AG10803 (cell line): ENCODE measurements at places on chromosomes 6 and 20.

- DNase-seq, result no peak
Measured at GRCh38 chr6:134407791-134408190, 89.9 kb upstream of the SGK1 start.

DNA sequence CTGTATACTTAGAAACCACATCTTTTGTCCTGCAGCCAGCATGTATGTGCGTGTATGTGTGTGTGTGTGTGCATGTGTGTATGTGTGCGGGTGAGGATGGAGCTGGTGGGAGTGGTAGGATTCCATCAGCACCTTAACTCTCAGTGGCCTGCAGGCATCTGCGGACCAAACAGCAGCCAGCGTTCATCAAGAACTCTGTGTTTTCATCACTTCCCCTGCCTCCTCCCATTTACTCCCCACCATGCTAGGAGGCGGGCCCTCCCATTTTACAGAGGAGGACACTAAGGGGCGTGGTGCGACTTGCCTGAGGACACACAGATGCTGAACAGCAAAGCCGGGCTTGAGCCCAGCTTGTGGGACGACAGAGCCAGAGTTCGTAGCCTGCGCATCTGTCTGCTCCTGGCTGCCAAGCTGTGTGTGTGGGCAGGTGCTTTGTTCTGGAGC lies 8.9 kb downstream of the VSTM2L start:
- DNase-seq, result peak; percentile 63

GRCh38 chr20:57738484-57738883 lies 28.7 kb upstream of the PMEPA1 start:
- DNase-seq, result no peak

DNA sequence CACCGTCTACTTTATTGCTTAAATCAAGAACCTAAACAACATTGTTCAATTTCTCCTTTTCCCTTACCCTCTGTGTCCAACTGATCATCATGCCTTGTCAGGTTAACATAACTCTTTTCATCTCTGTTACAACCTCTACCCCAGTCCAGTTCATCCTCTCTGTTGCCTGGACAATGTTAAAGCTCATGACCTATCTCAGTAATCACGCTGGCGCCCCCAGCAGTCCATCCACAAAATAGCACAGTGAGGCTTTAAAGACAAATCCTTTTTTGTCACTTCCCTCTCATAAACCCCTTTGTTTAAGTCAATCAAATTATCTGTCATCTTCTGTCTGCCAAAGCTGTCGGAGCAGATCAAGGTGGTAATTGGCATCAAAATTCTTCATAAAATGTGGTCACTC lies 140.1 kb downstream of the QKI start:
- peak; percentile 41 for DNase-seq

- DNase-seq, result no peak
Measured at GRCh38 chr6:52454556-52454955, 34.4 kb downstream of the EFHC1 start.

DNA sequence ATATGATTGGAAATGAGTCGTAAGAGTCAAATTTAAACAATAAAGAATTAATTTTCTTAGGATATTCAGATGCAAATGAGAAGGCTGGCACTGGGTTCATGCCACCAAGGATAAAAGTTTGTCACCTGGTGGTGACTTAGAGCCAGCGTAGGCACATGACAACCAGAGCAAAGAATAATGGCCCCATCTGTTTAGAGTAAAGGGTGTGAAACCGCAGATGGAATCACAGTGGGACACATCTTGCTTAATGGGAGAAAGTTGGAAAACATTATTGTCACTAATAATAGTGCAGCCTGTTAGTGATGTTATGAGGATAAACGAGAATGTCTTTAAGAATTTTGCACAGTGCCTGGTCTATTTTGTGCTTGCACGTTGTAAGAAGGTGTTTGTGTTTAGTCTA lies 727.8 kb downstream of the QKI start:
- DNase-seq, result no peak

DNA sequence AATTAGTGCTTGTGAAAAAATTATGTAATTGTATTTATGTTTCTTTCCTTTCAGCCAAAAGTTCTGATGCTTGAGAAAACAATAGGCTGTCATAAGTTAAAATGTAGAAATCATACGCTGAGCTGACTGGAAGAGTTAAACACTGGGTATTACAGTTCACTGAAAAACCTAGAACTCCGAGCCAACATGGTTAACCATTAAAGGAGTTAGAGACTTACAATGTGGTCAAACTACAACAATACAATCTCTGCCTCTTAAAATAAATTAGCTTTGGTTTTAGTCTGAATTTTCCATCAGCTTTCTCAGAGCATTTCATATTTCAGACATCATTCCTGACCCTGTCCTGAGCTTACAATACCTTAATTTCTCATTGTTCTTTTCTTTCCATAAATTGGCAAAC lies 91.0 kb downstream of the COL12A1 start:
- no peak for DNase-seq

DNA sequence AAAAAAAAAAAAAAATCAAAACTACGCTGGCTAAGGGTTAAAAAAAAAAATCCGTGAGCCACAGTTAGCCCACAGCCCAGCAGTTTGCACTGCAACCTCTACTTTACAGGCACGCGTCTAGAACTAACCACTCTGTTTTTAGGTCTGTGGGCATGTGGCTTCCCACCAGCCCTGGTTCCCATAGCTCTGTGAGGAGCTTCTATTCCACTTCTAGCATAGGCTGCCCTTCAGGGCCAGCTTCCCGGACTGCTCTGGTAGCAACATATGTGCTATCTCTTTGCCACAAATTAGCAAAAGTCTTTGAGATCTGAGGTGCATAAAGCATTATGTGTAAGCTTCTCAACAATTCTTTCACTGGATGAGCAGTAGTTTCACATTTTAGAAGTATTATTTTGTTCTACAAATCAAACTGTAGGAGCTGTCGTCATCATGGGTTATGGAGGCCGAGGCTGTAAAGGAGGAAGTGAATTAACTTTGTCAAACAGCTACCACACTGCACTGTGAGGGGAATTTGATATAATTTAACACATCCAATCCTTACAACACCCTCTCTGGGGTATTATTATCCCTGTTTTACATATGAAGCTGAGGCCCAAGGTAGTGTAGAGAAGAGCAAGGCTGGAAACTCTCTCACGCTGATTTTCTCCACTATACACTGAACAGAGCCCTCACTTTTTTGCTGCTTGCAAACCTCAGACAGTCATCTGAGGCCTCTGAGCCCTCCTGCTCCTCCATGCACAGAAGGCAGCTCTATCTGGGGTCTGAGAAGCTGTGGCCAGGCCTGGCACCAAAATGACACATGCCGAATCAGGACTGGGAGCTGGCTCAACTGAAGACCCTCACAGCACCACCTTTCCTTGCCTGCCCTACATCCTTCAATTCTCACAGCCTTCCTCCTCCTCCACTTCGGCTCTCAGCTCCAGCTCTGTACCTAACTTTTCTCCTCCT lies 35.4 kb downstream of the MAN1A1 start:
- no peak for DNase-seq

DNA sequence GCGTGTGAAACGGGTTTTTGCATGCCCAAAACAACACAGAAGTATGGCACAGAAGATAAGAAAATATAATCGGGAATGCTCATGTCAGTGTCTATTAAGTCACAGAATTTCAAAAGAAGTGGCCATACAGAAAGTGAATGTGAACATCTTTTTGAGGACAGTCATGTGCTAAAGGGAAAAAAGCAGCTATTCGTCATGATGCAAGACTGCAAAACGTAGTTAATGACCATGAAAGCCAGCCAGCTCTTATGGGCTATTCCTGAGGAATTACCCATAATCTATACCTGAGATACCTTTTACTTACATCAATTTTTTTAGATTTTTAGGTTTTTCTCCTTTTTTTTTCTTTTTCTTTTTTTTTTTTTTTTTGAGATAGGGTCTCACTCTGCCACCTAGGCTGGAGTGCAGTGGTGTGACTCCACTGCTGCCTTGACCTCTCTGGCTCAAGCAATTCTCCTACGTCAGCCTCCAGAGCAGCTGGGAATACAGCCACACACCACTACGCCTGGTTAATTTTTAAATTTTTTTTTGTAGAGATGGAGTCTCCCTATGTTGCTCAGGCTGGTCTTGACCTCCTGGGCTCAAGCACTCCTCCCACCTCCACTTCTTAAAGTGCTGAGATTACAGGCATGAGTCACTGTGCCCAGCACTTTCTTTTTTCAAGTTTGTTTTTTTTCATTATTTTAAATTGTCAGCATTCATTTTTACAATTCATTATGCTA lies 18.1 kb upstream of the ZBP1 start:
- no peak for DNase-seq

DNA sequence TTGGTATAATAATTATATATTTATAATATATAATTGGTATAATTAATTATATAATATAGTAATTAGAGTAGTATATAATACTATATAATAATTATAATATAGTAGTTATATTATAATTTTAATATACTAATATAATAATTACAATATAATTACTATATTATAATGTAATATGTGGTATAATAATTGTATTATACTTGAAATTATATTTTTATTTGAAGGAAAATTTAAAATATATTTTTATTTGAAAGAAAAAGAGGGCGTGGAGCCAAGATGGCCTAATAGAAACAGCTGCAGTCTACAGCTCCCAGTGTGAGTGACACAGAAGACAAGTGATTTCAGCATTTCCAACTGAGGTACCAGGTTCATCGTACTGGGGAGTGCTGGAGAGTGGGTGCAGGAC lies 365.9 kb downstream of the MMUT start:
- no peak for DNase-seq

GRCh38 chr6:90918361-90918760 lies 331.5 kb upstream of the MAP3K7 start:
- no peak for DNase-seq

DNA sequence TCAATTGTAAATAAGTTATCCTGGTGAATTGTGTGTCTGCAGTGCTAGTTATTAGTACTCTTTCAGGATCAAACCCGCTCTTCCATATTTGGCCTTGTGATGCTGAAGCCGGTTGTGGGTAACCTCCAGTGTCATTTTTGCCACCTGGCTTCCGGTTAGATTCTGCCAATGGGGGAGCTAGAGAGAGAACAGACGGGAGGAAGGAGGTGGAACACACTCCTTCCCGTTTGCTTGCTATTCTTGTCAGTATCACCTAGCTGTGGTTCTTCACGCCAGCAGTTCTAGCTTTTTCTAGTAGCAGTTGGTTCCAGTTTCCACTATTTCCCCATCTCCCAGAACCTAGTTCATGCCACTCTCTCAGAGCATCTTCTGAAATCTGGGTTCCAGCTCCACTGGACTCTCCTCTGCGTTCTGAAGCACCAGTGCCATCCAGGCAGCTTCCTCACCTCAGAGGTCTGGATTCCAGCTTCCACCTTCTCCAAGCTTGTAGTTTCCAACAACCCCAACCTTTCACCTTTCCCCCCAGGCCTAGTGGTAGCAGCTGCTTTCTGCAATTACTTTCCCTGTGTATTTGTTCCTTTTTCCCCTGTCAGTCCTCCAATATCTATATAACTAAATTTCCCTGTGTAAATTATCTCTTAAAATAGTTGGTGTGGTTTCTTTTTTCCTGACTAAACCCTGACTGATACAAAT lies 46.9 kb upstream of the LOC128125822 start:
- DNase-seq, result no peak

DNA sequence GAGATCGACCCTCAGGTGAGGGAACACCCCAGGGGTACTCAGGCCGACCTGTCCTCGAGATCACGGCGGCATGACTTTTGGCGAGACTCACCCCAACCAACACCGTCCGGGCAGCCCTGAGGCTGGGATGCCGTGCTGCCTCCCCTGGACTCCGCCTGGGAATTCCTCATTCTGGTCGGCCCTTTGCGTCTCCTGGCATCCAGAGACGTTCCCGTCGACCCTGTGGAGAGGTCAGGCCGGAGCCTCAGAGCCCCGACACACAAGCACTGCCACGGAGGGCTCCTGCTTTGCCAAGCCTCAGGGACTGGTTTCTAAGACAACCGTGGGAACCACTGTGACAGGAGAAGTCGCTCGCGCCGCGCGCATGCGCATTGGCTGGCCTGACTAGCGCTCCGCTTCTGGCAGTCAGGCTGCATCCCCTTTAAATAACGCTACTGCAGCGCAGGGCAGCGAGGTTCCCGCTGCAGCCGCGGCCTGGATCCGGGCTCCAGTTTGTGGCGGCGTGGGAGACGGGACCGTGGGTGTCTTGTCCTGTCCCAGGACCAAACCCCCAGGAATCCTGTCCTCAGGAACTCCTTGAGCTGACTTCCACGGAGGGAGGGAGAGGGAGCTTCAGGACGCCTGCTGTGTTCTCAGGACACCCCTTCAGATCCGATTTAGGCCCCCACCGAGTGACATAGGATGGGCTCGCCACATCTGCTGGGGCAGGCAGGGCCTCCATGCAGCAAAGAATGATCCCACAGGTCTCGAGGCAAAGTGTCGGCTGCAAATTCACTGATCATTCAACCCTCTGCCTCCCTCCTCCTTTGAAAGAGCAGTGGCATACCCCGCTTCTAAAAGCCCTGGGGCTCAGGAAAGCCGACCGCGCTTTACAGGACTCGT lies 163.2 kb upstream of the ZNF337 start:
- DNase-seq, result peak; percentile 43

- no peak for DNase-seq
Measured at GRCh38 chr20:37230200-37230599, 31.4 kb downstream of the GHRH start.

GRCh38 chr6:53313784-53314400 lies 34.9 kb downstream of the ELOVL5 start:
- peak; percentile 36 for DNase-seq

DNA sequence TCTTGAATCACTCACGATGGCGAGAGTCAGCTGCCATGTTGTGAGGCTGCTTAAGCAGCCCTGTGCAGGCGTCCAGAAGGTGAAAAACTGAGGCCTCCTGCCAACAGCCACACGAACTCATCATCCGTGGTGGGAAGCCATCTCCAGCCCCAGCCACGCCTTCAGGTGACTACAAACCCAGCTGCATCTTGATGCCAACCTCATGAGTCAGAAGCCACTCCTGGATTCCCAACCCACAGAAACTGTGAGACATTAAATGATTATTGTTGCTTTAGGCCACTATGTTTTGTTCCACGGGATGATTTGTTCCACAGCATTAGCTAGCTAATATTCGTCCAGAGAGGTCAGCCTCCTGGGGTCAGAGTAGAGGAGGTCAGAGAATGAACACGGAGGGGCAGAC lies 80.5 kb downstream of the SNX5 start:
- DNase-seq, result no peak

DNA sequence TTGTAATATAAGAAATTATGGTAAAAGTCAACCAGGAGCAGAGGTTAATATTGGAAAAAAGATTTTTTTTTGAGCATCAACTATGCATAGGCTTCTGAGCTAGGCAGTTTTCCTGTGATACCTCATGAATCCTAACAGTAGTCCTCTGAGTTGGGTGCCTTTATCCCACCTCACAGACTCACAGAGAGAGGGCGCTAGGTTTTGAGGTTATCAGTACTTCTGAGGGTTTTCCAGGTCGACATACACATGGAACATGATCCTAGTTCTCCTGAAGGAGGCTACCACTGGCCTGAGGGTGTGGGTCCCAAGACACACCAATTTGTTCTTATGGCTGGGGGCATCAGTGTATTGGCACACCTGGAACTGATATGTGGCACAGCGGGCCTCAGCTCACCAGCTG lies 358.8 kb upstream of the JAG1 start:
- DNase-seq, result no peak
